ENCODE measurements at places on chromosomes 7 and 10.

DNA sequence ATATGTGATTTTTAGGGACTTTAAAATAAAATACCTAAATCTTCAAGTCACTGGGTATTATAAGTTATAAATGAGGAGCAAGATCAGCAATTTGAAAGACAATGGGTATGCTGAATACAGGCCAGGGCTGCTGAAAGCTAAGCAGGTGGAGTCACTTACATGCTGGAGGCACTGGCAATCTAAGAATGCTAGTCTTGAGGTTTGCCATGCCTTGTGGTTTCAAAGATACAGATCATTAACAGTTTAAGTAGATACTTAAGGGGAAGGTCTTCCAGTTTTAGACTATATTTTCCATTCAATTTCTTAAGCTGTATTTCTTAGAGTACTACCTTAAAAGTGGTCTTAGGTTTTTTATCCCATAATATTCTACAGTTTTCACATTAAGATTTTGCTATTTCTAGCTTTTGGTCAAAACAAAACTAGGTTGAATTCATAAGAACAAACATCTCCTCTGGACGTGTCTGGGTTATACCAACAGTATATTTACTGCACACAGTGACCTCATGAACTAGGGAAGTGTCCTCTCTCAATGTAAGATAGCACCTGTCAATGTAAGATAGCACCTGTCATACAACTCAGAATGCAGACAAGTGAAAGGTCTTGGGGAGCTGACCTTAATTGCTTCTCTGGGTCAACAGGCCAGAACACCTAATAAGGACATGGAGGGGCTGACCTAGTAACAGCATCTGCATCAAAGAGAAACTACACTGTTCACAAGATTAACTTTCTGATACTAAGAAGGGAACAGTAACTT is 2.0 kb downstream of the SRI start:
- peak; percentile 16 for DNase-seq

DNA sequence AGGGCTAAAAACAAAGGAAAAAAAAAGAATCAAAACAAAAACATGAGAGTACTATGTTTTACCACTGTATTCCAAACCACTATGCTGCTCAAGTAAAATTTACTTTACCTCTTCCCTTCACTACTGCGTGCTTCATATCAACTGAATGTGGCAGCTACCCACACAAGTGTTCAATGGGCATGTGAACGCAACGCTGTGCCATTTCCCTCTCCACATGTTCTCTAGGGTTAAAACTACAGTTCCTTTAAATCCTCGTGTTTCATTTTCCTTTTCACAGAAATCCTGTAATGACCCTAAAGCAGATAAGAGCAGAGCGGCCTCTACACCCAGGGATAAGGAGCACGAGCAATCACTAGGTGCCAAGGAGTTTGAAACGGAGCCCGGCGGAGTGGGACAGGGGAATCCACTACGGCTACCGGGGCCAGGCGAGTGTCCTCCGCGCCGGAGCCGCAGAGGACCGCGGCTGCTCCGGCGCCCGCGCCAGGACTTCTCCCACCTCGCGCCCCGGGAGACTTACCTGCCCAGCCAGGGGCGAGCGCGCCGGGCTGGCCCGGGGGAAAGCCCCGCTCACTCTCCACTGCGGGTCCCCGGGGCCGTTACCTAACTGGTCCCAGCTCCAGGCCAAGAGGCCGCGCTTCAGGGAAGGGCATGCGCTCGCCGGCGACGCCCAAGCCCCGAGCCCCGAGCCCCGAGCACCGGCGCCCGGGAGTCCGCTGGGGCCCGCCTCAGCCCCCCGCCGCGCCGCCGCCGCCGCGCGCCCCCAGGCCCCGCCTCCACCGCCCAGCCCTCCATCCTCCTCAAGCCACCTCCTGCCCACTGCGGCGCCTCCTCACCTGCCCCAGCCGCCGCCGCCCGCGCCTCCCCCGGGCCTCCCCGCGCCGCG is 711 bp downstream of the NAMPT start:
- DNase-seq = peak; percentile 66

DNA sequence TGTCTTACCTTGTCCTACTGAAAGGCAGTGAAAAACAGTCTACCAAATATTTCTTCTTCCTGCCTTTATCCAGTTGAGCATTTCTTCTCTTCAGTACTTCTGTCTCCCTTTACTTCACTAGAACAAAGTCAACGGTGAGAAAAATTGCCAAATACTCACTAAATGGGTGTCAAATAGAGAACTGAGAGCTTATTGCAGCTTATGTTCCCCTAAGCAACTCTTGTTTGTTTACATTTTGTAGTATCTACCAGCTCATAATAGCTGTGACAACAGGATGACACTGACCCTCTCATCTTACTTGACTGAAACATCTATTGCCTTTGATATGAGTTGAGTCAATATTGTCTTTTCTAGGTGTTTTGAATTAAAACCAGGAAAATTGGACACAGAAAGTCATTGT is 327.9 kb upstream of the SORCS1 start:
- no peak for DNase-seq

DNA sequence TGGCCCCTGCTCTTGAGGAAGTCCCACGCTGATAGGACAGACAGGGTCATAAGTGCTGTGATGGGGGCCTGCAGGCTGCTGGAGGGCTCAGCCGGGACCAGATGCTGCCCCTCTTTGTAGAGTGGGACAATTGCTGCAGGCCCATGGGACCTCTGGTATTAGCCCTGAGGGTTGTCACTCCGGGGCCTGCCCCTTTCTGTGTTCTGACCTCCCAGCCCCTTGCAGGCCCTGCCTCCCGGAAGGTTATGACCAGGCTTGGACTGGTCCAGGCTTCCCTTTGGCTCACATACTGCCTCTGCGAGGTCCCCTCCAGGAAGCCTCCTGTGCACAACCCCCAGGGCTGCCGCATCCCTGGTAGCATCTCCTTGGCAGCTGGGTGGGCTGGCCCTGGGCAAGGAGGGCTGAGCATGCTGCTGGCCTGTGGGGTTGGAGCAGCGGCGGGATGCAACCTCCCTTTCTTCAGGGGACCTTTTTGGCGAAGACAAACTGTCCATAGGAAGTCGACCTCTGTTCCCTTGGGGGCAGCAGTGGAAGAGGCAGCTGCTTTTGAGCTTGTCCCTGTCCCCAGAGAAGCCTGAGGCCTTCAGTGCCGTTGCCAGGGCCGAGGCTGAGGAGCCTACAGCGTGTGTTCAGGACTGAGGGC is 8.8 kb downstream of the LIMK1 start:
- DNase-seq = no peak

- no peak for DNase-seq
Observed at GRCh38 chr7:103735377-103735776, 254.1 kb downstream of the RELN start.

GRCh38 chr7:21094589-21094988 is 307.9 kb upstream of the SP8 start:
- no peak for DNase-seq

DNA sequence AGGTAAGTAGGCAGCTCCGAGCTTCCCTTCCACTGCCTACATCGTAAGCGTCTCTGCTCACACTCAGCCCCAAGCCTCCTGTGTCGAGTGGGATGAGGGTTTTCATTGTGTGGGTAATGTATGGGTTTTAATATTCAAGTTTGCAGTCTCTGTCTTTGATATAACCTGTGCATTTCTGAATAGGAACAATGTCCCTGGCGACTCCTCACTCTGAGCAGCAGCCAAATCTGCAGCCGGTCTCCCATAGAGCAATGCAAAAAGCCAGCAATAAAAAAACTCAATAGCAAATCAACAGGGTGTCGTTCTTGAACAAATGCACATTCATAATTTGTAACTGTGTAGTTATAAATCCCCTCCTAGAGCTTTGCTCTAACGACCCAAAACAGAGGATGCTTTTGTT is 33.4 kb downstream of the PPP1R17 start:
- peak; percentile 24 for DNase-seq
